CD8-positive, alpha-beta memory T cell (primary cell): ENCODE measurements at places on chromosomes 6 and 20. TPM values are rescaled to one million over a fixed set of nuclear protein-coding genes. Genes with fewer than 3 reads are reported as not detected.

DNA sequence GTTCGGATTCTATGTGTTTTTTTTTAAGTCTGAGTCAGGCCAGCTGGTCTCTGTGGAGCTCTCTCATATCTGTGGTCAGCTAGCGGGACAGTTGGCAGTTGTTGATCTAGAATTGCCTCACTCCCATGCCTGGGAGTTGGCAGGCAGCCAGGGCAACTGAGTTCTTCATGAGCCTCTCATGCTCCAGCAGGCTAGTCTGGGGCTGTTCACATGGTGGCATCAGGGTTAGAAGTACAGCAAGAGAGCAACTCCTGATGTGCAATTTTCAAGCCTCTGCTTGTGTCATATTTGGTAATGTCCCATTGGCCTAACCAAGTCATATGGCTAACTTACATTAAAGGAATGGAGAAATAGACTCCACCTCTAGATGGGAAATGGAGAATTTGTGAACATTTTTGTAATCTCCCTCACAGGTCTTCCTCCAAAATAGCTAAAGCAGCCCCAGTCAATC, 6.7 kb upstream of the IFT52 start:
- no peak overlapping the region for H3K4me3 ChIP-seq
- DNase-seq = no peak
- peak overlapping the region; percentile 52 for H3K27ac ChIP-seq
- no peaks in the 10 kb centered on the region for H3K36me3 ChIP-seq
- H3K4me1 ChIP-seq = no peaks in the 10 kb centered on the region
- no peaks in the 10 kb centered on the region for H3K27me3 ChIP-seq

GRCh38 chr6:170271771-170272314, 19.0 kb downstream of the DLL1 start:
- H3K27me3 ChIP-seq = peaks cover 8% of the 10 kb centered on the region
- DNase-seq = peak; percentile 82
- H3K4me1 ChIP-seq = peaks cover 22% of the 10 kb centered on the region
- H3K27ac ChIP-seq = no peak overlapping the region

DNA sequence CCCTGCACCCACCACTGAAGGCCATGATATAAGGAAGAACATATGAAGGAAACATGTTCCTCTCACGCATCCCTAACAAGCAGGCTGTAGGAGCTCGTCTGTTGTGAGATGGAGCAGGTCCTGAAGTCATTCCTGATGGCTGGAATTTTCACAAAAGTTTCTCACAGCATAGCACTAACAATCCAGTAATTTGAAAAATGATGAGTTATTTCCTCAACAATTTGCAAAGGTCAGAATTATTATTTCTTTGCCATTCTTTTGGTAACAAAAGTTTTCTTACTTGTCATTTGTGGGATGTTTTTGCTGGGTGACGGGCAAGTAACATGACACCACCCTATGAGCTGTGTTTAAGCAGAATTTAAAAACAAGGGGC, 27.6 kb upstream of the FRMD1 start:
- DNase-seq = no peak
- no peak overlapping the region for H3K4me3 ChIP-seq
- H3K27me3 ChIP-seq = no peaks in the 10 kb centered on the region
- no peaks in the 10 kb centered on the region for H3K4me1 ChIP-seq
- no peaks in the 10 kb centered on the region for H3K36me3 ChIP-seq

DNA sequence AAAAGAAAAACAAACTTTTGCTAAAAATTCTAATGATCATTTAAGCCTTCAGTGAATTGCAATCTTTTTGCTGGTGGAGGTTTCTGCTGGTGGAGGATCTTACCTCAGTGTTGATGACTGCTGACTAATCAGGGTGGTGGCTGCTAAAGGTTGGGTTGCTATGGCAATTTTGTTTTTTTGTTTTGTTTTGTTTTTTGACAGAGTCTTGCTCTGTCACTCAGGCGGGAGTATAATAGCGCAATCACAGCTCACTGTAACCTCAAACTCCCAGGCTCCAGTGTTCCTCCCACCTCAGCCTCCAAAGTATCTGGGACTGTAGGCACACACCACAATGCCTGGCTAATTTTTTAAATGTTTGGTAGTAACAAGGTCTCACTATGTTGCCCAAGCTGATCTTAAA, 94.7 kb downstream of the ANKRD6 start:
- no peaks in the 10 kb centered on the region for H3K27me3 ChIP-seq
- H3K27ac ChIP-seq = no peak overlapping the region
- H3K36me3 ChIP-seq = no peaks in the 10 kb centered on the region
- no peak overlapping the region for H3K4me3 ChIP-seq
- no peaks in the 10 kb centered on the region for H3K4me1 ChIP-seq

DNA sequence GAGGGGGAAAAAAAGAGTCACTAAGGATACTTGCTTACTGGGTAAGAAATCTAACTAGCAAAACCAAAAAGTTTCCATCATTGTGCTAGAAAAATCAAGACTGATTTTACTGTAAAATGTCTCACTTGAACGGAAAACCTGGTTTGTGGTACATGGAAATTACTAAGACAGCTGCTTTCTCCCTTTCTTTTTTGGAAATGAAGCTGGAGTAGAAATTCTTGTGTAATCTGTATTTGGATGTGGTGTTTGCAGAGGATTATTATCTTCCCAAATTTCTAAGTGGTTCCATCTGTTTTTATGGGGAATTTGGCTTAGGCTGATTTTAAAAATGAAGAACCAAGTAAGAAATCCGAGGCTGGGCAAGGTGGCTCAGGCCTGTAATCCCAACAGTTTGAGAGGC, 20.4 kb downstream of the EPB41L2 start:
- H3K36me3 ChIP-seq = no peaks in the 10 kb centered on the region
- no peaks in the 10 kb centered on the region for H3K27me3 ChIP-seq
- H3K4me1 ChIP-seq = no peaks in the 10 kb centered on the region
- DNase-seq = no peak

GRCh38 chr6:148693882-148694484, 52.8 kb upstream of the UST start:
- no peak overlapping the region for H3K27ac ChIP-seq
- H3K4me3 ChIP-seq = no peak overlapping the region
- no peaks in the 10 kb centered on the region for H3K27me3 ChIP-seq
- no peaks in the 10 kb centered on the region for H3K36me3 ChIP-seq
- DNase-seq = no peak
- no peaks in the 10 kb centered on the region for H3K4me1 ChIP-seq

- peaks cover 9% of the 10 kb centered on the region for H3K36me3 ChIP-seq
- no peak for DNase-seq
- H3K4me1 ChIP-seq = peaks cover 71% of the 10 kb centered on the region
- H3K27me3 ChIP-seq = no peaks in the 10 kb centered on the region
Measured at GRCh38 chr20:51526106-51526470, 16.4 kb downstream of the NFATC2 start.

DNA sequence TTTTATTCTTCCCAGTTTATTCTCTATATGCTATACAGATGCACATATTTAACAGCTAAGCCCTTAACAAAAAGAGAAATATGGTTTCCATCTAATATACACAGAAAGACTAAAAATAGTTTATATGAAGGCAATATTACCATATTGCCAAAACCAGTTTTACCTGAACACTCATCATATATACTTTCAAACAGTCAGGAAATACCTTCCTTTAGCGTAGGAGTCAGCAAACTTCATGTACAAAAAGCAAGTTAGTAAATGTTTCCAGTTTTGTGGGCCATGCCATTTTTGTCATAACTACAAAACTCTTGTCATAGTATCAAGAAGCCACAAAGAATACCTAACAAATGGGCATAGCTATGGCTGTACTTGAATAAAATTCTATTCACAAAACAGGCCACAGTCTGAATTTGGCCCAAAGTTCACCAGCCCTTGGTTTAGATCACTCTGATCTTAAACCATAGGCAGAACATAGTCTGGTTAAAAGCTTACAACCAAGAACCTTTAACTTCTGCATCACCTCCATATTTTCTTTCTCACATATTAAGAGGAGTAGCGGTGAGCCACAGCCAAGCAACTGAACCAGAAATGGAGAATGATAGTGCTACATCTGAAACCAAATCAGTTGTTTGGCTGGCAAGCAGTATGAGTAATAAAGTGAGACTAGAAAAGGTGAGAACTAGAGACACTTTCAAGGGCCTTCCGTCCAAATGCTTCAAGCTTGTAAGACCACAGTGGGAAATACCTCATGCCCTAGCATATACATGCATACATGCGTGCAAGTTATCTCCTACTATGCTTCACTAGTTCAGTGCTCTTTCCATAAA, 116.6 kb downstream of the PTPRK start:
- no peaks in the 10 kb centered on the region for H3K36me3 ChIP-seq
- DNase-seq = no peak
- H3K4me1 ChIP-seq = no peaks in the 10 kb centered on the region
- H3K27ac ChIP-seq = no peak overlapping the region
- H3K27me3 ChIP-seq = no peaks in the 10 kb centered on the region

Gene PRICKLE4
- polyA plus RNA-seq = not detected

Gene IL17F
- polyA plus RNA-seq = not detected

Gene CLIC5
- 4.8 TPM for polyA plus RNA-seq
